EH (cell line): ENCODE measurements at places on chromosomes 4 and X.
A peak's percentile ranks its signal among the peaks of the same experiment; 100 is the strongest.

DNA sequence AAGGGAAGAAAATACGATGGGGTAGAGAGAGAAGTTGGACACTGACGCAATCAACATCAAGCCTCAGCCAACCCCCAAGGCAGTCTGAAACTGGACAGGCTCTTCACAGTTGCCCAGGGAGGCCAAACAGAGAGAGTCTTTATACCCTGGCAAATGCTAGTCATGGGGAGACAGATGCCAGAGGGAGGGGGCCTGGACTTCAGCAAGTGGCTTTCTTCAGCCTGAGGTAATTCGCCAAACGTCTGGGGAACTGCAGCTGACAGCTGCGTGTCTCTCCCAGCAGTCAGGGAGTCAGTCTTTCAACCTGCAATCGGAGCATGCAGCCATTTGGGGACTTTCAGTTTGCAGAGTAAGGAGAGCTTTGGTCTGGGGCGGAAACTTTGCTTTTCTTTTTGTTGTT is 521.6 kb downstream of the TRIML1 start:
- no peak for DNase-seq

DNA sequence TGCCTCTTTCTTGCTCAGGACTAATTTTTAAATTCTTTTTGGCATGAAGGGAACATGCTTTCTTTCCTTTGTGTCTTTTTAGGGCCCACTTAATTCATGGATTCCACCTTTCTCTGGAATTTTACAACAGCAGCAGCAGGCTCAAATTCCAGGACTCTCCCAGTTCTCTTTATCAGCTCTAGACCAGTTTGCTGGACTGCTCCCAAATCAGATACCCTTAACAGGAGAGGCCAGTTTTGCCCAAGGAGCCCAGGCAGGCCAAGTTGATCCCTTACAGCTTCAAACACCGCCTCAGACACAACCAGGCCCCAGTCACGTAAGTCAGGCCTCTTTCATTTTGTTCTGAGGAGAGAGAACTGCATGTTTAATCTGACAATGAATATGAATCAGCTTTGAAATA is 2.3 kb downstream of the ODAM start:
- DNase-seq, result no peak

- DNase-seq, result no peak
These were observed 12.4 kb downstream of the CASP6 start for GRCh38 chr4:109690690-109691410.

- no peak for DNase-seq
These were observed 27.0 kb downstream of the PROM1 start for GRCh38 chr4:16056681-16057385.

- DNase-seq, result peak; percentile 81
These were observed 129.4 kb downstream of the THOC2 start for GRCh38 chrX:123603491-123603890.

DNA sequence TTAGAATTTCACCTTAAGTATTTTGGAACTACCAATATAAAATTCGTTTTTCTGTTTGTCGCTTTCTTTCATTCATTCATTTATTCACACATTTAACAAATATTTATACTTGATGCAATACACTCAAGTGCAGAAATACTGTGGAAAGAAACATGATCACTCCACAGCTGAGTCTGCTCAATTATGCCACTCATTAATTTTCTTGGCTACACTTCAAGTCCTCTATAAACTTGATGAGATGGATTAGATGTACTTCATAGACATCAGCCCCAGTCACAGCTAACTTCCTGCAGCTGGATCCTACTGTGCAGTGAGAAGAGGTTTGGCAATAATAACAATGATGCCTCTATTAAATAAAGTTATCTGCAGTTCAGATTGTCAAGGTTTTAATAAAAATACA is 208.1 kb downstream of the PDGFC start:
- peak; percentile 69 for DNase-seq

GRCh38 chr4:8691151-8691775 is 98.7 kb downstream of the CPZ start:
- DNase-seq, result no peak

GRCh38 chr4:8078109-8078494 is 80.5 kb downstream of the ABLIM2 start:
- no peak for DNase-seq

DNA sequence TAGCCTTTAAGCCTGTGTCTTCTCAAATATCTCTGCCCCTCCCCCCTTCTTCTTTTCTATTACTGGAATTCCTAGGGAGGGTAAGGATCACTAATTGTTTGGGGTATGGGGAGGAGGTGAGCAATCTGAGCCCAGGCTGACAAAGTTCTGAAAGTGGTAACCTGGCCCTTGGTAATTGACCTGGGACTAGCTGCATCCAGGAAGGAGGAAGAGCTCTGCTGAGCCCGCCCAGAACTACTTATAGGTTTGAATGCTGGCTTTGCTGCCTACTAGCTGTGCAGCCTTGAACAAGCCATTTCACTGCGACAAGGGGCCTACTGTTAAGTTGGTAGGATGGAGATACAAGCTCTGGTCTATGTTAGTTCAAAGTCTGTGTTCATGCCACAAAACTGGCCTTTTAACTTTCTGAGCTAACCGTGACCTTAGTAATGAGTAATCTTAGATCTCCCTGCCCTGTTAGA is 37.8 kb downstream of the DGKK start:
- no peak for DNase-seq

DNA sequence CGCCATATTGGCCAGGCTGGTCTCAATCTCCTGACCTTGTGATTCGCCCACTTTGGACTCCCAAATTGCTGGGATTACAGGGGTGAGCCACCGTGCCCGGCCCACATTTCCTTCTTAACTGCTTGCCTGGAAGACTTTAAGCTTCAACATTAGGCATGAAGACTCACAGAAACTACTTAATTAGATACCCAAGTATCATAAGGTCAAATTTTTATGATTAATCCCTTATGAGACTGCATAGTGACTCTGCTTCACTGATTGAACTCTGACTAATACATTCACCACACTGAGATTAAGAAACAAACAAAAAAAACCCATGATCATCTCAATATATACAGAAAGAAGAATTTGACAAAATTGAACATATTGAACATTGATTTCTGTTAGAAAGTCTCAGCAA is 87.4 kb upstream of the KCTD8 start:
- DNase-seq, result no peak

- DNase-seq, result no peak
These were observed 23.2 kb upstream of the HOPX start for GRCh38 chr4:56704089-56704871.

DNA sequence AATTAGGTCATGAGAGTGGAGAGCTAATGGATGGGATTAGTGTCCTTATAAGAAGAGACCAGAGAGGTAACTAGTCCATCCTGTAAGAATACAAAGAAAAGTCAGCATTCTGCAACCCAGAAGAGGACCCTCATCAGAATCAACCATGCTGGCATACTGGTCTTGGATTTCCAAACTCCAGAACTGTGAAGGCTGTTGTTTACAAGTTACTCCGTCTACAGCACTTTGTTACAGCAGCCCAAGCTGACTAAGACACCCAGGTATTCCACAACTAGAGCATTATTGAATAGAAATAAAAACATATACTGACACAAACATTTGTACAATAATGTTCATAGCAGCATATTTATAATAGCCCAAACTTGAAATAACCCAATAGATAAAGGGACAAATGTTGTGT is 9.2 kb downstream of the TMEM156 start:
- no peak for DNase-seq

GRCh38 chrX:47283015-47283771 is 50.4 kb downstream of the USP11 start:
- peak; percentile 56 for DNase-seq

DNA sequence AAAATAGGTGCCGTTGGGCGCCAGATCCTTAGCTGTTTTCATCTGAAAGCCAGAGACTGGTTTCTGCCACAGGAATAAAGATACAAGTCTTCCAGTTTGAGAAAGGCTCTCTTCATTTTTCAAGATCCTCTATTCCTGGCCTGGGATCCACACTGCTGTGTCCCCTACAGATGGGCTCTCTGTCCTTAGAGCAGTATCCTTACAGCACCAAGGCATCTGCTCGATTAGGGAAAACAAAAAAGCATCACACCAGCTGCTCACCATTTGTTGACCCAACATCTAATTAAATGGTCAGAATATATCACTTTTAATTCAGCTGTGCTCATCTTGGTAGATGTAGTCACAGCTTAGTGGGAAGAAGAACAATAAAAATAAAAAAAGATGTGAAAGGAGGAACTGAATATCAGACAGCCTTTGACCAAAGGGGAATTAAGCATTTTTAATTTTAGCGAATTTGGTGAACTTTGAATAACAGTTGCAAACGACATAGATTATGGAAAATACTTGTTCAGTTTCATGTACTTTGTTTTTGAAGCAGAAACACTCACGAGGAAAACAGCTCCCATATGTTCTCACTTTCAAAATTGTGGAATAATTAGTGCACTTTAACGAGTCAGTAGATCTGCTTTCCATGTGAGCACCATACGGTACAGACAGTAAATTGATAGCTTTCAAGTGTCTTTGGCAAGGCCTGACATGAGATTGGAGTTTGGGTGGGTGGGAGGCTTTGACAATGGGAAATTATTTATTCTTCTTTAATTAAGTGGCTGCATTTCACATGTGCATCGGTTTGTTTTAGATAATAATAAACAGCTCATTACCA is 148.4 kb upstream of the CLNK start:
- no peak for DNase-seq

GRCh38 chrX:57156397-57157049 is 19.3 kb upstream of the SPIN2A start:
- DNase-seq, result peak; percentile 32

DNA sequence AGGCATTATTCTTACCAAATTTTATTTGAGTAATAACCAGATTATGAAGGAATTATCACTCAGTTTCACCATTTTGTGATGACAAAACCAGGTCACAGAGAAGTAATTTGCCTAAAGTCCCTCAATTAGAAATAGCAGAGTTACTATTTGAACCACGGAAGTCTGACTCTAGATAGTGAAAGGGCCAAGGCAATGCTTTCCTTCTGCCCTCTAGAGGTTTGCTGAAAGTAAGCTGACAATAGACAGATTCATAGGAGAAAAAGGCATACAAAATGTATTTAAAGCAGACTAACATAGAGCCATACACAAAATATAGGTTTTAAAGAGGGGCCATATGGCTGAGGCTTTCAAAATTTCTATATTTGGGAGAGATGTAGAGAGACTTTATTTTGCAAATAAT is 43.1 kb downstream of the CXXC4 start:
- no peak for DNase-seq

- peak; percentile 67 for DNase-seq
These were observed 53.5 kb downstream of the DCLK2 start for GRCh38 chr4:150131581-150132228.

DNA sequence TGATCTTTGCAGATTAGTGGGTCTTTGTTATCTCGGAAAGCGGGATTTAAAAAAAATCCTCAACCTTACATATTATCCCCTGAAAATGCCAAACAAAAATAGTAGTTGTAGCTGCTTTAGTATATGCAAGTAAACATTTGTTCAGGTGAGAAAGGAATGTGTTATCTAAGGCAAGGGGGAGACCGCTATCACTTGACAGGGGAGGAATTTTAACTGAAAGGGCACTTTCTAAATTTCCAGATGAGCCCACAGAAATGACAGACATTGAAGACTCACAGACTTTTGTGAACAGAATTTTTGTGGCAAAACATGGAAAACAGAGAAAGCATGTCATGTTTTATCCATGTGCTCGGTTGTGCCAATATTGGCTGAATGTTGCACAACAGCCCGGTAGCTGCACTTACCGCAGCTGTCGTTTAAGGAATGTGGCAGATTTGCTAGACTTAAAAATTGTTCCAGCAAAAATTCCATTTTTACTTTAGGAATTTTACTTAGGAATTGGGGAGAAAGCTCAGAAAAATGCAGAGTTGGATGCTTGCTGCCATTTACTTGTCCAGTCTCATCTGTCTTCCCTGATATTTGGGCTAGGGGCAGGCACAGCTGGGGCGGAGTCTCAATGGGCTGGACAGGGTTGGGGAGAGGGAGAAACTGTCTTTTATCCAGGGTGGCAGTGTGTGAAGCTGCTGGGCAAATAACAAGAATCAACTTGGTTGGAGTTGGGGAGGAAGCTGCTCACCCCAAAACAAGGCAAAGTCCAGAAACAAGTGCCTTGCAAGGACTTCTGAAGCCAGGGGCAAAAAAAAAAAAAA is 94.6 kb upstream of the RPS6KA3 start:
- peak; percentile 72 for DNase-seq

- DNase-seq, result no peak
These were observed 12.1 kb upstream of the GTPBP6 start for GRCh38 chrX:330726-331150.

- DNase-seq, result peak; percentile 58
These were observed 29.6 kb downstream of the AREG start for GRCh38 chr4:74474345-74475090.

- peak; percentile 62 for DNase-seq
These were observed 5.0 kb upstream of the AFAP1 start for GRCh38 chr4:7944599-7945220.

DNA sequence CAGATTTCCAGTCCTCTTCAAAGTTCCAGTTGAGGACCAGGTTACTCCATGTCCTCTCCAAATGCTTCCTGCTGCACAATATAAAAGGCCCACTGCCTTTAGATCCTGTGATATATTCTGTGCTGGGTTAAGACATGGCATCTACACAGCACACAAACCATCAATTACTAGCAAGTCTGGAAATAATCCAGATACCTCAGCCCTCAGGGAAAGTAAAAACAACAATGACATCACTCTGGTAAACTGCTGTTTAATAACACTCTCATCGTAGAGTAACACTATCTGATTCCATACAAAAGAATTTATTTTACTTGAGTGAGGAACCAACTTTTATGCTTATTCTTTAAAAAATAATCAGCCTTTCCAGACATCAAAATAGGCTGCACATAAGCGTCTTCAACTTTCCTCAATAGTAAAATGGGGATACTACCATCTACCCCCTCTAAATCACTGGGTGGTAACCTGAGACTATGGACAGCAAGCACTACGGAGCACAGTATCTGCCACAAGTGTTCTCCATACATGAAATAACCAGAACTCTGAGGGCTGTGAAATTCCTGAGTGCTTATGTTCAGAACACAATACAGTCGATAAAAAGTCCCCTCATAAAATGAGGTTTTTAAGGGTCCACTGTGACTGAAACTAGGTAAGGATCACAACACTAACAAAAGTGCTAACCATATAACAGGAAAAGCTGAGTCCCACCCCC is 53.4 kb downstream of the ABCG2 start:
- DNase-seq, result peak; percentile 88

DNA sequence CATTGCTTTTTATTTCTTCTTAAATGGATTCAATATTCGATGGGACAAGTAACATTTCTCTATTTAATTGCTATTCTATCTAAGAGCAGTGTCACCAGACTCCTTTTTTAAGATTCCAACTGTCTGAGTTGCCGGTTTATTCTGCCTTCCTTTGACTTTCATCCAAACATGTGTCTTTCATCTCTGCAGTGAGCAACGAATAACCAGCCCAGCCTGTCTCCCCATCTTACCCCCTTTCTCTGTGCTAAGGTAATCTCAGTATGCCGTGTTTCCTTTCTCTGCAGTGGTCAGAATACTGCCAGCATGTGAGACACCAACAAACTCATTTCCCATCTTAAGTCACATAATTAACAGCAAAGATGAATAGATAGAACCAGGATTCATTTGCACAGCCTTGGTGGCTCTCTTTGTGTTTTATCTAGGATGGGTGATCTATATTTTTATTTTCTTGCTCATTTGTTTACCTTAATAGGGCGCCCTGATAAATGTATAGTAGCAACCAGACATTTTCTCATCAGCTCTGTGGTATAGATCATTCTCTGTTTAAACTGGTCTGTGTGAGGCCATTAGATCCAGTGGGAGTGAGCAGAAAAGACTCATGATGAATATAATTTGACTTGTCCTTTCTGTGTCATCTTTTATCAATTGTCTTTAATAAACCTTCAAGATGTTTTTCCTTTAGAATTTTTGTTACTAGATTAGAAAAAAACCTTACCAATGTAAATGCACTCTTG is 394.8 kb upstream of the IGFBP7 start:
- no peak for DNase-seq
